ENCODE measurements at places on chromosomes 13 and 19. TPM values are rescaled to one million over a fixed set of nuclear protein-coding genes. Genes with fewer than 3 reads are reported as not detected.

Gene FGF22
- not detected for total RNA-seq

Gene FAM216B
- total RNA-seq = not detected

Gene RFPL4A
- total RNA-seq = 0.34 TPM

Gene FPR2
- 1.6 TPM for total RNA-seq

Gene KLK7
- not detected for total RNA-seq

Gene MADCAM1
- 0.31 TPM for total RNA-seq

Gene DOCK6
- total RNA-seq = 31.2 TPM

Gene PVR
- 56.3 TPM for total RNA-seq

Gene CYP2S1
- total RNA-seq = 1.8 TPM

Gene THSD1
- total RNA-seq = 0.95 TPM

Gene OR10H1
- total RNA-seq = not detected

Gene REEP6
- 218 TPM for total RNA-seq

Gene RNF113B
- total RNA-seq = not detected

Gene RFPL4AL1
- total RNA-seq = not detected

Gene VSIG10L
- 1.8 TPM for total RNA-seq

Gene ETV2
- not detected for total RNA-seq

Gene CYP4F2
- total RNA-seq = 151 TPM

Gene THSD8
- total RNA-seq = 0.97 TPM

Gene MISP3
- 5.5 TPM for total RNA-seq

Gene ZIC5
- not detected for total RNA-seq

Gene ZNF226
- 9.4 TPM for total RNA-seq

Gene KIR2DL3
- not detected for total RNA-seq

Gene PSMC4
- 40.0 TPM for total RNA-seq

Gene NMRK2
- total RNA-seq = 0.17 TPM

Gene MIR17HG
- total RNA-seq = 1.8 TPM

Gene RNASEH2B
- total RNA-seq = 11.6 TPM

Gene KLHL1
- total RNA-seq = not detected

Gene ZNF805
- 5.5 TPM for total RNA-seq

Gene TTC9B
- not detected for total RNA-seq

Gene SULT2A1
- total RNA-seq = 156 TPM

Gene PNMA8B
- 0.25 TPM for total RNA-seq

Gene PCDH8
- total RNA-seq = not detected

Gene FXYD7
- not detected for total RNA-seq

Gene TMTC4
- 10.7 TPM for total RNA-seq

Gene VSTM1
- not detected for total RNA-seq

Gene DNASE2
- 36.3 TPM for total RNA-seq

Gene CCDC122
- 3.4 TPM for total RNA-seq

Gene WDR62
- total RNA-seq = 1.5 TPM

Gene TRPC4
- total RNA-seq = not detected

Gene C19orf33
- total RNA-seq = not detected

Gene CYP4F3
- 277 TPM for total RNA-seq

Gene BCKDHA
- 40.7 TPM for total RNA-seq

Gene ZNF563
- total RNA-seq = 2.4 TPM

Gene GZMM
- not detected for total RNA-seq

Gene POU2F2
- 0.18 TPM for total RNA-seq

Gene ASF1B
- 0.58 TPM for total RNA-seq

Gene KCTD4
- total RNA-seq = not detected

Gene ZNF599
- 2.2 TPM for total RNA-seq

Gene ZNF492
- 0.07 TPM for total RNA-seq

Gene CGB3
- total RNA-seq = not detected

Gene PRTN3
- total RNA-seq = 2.9 TPM

Gene FBXO17
- 26.5 TPM for total RNA-seq

Gene ZNF577
- 6.6 TPM for total RNA-seq

Gene SIGLEC6
- not detected for total RNA-seq

Gene KIR3DL2
- total RNA-seq = not detected

Gene ZGLP1
- 1.8 TPM for total RNA-seq

Data from right lobe of liver (tissue), 6 donors.